Stimulated activated CD8-positive, alpha-beta memory T cell treated with anti-CD3 and anti-CD28 coated beads, Interleukin-7, amount 100 ng/mL, for 48 hours (primary cell): ENCODE measurements at places on chromosomes 12 and 14.

DNA sequence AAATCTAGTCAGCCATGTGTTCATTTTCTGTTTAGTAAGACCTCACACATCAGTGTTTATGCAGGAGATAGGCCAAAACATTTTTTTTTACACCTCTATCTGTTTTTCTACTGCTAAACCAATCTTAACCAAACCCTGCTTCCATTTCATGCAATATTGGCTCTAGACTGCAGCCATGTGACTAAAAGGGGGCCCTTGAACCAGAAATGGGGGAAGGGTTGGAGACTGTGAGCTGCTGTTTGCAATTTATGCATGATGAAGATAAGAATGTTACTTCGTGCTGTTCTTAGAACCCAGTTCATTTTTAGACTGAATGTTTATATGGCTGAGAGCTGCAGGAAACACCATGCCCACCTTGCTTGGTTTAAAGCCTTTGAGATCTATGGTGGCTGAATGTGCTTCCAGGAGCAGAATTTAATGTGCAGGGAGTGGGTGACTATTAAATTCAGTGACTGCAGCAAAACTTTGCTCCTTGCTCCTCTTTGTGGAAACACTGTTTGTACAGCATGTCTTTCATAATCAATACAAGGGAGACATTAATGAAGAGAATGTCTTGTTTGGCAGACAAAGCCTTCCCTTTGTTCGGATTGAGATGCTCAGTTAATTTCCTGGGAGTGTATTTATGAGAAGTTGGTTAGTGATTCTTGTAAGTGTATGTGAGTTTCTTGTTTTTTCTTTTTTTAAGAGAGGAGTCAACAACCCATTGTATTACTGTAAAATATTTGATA is 53.6 kb downstream of the CHST11 start:
- no peak for DNase-seq

DNA sequence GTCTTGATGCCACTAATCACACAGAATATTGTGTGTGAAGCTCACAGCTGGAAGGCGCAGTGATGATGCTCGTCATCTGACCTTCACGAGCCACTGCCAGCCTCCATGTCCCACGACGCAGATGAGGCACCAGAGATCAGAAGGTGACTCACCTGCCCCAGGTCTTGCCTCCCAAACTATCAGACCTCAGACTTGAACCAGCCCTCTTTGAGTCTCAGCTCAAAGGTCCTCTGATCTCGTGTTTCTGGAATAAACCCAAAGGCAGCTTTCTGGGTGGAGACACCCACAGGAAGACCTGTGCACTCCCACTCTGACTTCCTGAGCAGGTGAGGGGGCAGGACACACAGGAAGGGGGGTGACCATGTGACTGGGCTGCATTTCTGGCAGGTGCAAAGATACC is 19.6 kb upstream of the CHGA start:
- no peak for DNase-seq

DNA sequence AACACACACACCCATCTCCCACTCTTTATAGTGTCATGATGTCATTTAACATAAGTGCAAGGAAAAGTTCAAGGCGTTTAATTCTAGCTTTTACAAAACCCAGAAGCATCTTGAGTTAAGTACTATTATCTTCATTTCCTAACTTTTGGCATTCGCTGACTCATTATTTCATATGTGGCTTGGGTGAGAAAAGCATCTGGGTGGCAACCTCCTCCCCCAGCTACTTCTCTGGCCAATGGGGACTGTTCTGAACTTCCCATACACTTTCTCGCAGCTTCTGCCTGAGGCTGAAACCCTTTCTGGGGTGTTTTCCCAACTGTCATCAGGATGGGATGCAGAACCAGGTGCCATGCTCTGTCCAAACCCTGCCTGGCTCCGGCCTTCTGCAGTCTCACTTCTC is 2.8 kb upstream of the MARK3 start:
- DNase-seq = no peak

DNA sequence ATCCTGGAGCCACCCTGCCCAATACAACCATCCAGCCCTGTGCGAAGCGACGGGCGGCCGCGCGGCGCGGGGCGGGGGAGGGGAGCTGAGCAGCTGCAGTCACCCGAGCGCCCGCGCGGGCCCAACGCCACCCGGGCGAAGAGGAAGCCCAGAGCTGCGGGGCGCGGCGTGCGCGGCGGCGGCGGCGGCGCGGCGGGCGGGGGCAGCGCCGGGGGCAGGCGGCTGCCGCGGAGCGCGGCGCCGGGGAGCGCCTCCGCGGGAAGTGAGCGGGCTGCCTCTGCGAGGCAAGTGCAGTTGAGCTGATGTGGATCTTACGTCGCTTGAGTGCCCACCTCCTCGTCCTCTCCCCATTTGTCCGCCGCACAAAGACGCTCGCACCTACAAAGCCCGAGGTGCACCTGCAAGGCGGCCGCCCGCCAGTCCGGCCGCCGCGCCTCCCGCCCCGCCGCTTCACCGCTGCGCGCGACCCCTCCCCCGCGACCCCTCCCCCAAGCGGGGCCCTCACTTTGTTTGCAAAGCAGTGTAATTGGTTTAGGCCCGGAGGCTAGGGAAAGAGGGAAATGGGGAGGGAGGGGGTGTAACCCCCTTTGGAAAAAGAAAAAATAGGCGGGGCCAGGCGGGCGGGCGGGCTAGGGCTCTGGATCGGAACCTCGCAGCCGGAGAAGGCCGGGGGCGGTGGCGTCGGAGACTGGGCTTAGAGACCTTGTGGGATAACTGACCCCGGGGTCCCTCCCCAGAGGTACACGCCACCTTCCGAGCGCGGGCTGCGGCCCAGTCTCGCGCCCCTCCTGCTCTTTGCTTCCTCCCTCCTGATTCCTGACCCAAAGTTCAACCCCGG is at the start of the genes FOXA1 and TTC6:
TSS of gene FOXA1 (minus strand) at position 279 of the 838 bp plus-strand sequence. CDS start at position 2, 277 bp downstream.
TSS of gene TTC6 (plus strand) at position 659 of the 838 bp plus-strand sequence. CDS start 26,436 bp downstream, outside the sequence.
- no peak for DNase-seq

GRCh38 chr12:43917896-43918295 is 82.0 kb downstream of the TMEM117 start:
- DNase-seq = no peak

GRCh38 chr12:133058203-133059113 is 21.1 kb downstream of the ZNF84 start:
- DNase-seq = no peak

GRCh38 chr14:61557854-61558253 is 137.5 kb upstream of the HIF1A start:
- no peak for DNase-seq

DNA sequence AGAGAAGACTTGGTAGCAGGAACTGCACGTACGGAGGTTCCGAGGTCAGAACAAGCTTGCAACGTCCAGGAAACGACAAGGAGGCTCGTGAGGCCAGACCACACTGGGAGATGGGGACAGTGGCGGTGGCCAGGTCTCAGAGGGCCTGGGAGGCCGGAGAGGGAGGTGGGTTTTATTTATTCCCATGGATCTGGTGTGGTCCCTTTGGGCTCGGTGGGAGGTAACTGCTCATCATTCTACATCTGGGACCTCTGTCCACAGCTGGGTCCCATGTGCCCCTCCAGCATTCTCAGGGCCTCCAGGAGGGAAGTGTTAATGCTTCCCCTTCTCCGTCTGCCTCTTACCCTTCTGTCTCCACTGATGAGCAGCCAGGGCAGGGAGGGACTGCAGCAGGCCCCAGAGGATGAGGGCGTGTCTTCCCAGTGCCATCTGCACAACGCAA is 35.7 kb upstream of the NCOR2 start:
- no peak for DNase-seq

DNA sequence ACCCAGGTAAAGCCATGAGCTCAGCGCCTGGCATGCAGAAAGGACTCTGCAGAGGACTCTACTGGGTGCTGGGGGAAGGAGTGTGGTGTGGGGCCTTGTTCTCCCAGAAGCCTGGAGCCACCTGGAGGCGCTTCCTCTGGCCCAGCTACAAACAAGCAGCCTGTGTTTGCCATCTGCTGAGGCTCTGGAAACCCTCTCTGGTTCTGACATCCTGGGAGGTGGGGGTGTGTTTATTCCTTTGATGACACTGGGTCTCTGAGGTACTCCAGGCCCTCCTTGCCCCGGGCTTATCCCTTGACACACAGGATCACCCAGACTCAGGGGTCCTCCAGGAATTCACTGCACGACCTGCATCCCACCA is 44.9 kb downstream of the RNF34 start:
- no peak for DNase-seq
